ENCODE measurements at places on chromosomes 4 and X.

DNA sequence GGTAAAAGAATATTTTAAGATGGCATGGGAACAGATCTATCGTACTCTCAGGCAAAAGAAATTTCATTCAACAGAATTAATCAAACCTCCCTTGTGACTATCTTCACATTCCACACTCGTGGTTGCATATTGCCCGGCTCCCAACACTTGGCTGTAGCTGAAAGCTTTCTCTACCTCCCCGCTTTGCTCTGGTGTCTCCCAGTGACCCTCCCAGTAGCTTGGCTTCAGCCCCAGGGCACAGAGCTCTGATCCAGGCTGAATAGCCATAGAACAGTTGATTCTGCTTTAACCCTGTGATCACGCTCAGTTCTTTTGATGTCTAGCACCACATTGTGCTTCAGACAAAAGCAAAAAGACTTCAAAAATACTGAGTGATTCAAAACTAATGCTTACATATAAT, 24.6 kb downstream of the SLC7A11 start:
- no peak for DNase-seq

GRCh38 chr4:122826553-122827257, at the start of gene FGF2:
Gene FGF2, plus strand, starts transcription at chr4:122826831. Its CDS starts 344 bp downstream, at chr4:122827175.
- no peak for DNase-seq

DNA sequence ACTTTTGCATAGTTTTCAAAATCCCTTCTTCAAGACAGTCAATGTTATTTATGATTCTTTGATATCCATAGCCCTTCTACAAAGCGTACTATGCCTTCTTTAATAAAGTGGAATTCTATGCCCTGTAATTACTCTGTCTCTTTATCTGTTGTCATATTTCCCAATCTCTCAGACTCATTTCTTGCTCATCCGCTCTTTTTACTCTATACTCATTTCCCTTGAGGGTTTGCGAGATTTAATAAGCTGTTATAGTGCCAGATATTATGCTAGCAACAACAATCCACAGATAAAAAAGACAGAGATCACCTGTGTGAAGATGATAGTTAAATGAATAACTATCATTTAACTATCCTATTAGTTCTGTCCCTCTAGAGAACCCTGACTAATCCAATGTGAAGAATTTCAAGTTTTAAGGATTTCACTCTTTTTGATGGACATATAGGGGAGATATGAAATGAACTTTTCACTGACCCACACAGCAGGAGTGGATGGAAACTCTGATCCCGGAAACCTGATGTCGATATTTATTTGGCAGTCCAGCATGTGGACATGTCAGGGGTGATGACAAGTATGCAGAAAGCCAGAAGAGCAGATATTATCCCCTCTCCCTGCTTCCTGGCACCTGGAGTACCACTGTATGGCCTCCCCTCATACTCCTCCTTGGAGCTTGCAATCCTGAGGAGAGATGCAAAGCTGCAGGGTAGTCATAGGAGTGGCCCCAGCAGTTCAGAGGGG, 49.7 kb downstream of the TMEM156 start:
- no peak for DNase-seq

- DNase-seq: no peak
Observed at GRCh38 chr4:13985837-13986236, 358.3 kb upstream of the BOD1L1 start.

- no peak for DNase-seq
Observed at GRCh38 chr4:101171747-101172146, 175.6 kb downstream of the PPP3CA start.

DNA sequence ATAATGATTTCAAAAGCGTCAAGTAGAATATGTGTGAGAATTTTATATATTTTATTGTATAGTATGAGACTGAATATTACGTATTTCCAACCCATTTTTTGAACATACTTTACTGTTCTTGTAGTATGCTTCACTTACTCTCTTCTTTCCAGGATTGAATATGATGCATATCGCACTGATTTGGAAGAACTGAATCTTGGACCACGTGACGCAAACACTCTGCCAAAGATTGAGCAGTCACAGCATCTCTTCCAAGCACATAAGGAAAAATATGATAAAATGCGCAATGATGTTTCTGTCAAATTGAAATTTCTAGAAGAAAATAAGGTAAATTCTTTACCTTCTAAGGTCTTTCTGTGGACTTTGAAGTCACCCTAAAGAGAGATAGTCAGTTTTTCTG, 48.1 kb upstream of the FHDC1 start:
- no peak for DNase-seq

DNA sequence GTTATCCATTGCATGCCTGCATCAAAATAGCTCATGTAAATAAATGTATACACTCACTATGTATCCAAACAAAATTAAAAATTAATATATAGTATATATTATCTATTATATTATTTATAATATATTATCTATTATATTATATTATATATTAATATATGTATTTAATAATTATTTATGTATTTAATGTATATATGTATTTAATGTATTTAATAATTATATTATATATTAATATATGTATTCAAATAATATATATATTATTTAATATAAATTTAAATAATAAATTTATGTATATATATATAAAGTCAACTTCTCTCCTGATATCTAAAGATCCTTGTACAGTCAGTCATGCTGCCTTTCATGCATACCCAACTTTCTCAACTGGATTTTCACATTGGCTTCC, 82.4 kb downstream of the GPM6A start:
- no peak for DNase-seq

DNA sequence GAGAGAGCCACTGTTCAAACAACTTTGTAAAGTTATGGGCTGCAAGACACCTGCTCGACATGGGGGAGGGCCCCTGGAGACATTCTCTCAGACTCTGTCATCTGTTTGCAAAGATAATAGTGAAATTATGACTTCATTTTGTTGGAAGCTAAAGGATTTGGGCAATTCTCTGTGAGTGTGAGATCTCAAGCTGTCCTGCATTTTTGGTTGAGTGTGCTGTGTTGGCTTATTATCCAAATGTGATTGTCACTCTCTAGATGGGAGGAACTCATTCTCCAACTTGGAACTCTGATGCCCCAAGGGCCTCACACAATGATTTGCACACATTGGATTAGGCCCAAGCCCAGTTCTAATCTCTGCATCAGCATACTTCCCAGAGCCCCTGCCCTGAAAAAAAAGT, 63.7 kb downstream of the STK32B start:
- no peak for DNase-seq

GRCh38 chr4:84907145-84907544, 59.3 kb downstream of the WDFY3 start:
- DNase-seq: no peak

DNA sequence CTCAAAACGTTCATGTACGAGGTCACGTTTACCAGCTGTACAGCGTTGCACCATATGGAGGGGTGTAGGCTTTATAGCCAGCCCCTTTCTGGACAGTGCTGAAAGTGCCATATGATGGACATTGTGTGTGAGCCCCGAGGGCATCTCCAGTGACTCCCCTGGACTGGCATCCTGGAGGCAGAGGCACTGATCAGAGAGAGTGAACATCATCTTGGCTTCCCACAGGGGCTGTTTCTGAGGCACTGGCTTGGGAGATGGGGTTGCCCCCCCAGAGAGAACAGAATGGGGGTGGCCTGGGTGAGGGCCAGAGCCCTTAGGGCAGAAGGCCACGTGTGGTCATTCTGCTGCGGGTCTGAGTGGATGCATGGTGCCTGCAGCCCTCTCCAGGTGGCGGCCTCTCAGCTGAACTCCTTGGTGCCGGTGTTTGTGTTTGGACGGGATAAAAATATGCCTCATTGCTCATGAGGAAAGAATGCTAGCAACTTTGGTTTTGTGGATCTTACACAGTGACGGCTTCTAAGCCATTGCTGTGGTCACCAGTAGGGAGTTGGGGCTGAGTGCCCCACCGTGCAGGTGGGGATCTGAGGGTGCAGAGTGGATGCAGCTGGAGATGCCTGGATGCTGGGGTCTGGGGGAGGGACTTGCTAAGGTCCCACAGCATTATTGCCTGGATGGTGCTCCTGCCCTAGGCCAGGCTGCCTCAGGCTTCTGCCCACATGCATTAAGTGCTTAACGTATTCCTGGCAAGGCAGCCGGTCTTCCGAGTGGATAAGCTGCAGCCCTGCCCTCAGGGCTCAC, 3.4 kb downstream of the WFS1 start:
- DNase-seq: no peak

DNA sequence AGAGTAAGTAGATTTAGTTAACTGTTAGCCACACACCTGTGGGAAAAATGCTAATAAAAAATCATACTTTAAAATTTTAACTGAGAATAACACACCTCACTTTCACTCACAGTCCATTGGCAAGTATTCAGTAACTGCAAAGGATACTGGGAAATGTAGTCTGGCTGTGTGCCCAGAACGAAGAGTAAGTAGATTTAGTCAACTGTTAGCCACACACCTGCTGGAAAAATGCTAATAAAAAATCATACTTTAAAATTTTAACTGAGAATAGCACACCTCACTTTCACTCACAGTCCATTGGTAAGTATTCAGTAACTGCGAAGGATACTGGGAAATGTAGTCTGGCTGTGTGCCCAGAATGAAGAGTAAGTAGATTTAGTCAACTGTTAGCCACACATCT, 178.4 kb upstream of the NWD2 start:
- DNase-seq: no peak

DNA sequence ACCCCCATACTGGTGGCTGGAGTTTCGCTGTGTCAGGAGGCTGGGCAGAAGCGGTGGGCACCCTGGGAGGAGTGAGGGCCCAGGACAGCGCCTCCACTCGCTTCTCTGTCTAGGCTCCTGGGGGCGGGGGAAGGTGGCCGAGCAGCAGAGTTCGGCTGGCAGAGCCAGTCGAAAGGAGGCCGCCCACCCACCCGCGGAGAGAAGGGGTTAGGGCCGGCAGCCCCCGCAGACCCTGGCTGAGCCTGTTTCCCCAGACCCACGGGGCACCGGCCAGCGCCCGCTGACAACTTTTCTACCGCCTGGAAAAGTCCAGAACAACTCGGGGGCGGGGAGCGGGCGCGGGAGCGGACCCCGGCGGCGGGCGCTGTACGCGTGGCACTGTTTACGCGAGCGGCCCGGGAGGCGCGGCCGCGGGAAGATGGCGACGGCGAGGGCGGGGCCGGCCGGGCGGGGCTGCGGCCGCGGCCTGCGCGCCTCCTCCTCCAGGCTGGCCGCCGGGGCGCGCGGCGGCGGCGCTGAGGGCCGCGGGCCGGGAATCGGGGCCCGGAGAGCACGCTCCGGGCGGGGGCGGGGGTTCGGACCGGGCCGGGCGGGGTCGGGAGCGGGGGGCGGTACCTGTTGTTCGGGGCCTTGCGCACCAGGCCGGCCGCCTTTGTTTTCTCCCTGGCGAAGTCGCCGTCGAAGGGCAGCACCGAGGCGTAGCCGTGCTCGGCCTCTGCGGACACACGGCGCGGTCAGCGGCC, 628 bp downstream of the MXD4 start:
- peak; percentile 22 for DNase-seq

- no peak for DNase-seq
Observed at GRCh38 chr4:38979511-38980230, 52.5 kb downstream of the TMEM156 start.

DNA sequence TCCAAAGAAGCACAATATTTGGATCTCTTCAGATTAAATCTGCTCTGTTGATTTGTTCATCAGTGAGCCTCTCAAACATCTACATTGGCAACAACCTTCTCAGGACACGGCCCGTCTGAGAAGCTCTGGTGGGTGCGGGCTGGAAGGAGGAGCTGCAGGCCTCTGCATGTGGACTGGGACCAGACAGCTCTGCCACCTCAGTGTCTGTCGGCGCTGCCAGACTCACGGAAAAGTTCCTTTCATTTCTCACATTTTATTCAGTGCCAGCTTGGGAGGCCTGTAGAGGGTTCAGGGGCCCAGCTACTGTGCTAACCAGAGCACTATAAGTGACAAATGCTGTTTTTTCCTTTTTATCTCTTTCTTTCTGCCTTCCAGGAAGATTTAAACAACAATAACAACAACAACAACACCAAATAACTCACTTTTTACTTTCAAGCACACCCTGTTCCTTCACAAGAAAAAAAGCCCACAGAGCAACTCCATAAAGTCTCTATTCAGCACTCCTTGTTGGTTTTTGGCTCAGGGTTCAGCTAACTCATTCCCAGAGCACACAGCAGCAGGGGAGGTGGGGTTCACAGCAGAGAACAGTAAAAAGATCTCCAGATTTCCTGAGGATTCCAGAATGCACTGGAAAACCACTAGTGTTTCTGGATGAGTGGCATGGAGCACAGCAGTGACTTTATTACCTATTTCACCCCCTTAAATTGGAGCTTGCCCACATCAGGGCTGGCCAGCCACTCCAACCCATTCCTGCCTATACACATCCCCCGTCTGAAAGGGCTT, 23.2 kb upstream of the HOPX start:
- DNase-seq: no peak

GRCh38 chr4:121594796-121595526, 101.8 kb downstream of the ANXA5 start:
- no peak for DNase-seq

DNA sequence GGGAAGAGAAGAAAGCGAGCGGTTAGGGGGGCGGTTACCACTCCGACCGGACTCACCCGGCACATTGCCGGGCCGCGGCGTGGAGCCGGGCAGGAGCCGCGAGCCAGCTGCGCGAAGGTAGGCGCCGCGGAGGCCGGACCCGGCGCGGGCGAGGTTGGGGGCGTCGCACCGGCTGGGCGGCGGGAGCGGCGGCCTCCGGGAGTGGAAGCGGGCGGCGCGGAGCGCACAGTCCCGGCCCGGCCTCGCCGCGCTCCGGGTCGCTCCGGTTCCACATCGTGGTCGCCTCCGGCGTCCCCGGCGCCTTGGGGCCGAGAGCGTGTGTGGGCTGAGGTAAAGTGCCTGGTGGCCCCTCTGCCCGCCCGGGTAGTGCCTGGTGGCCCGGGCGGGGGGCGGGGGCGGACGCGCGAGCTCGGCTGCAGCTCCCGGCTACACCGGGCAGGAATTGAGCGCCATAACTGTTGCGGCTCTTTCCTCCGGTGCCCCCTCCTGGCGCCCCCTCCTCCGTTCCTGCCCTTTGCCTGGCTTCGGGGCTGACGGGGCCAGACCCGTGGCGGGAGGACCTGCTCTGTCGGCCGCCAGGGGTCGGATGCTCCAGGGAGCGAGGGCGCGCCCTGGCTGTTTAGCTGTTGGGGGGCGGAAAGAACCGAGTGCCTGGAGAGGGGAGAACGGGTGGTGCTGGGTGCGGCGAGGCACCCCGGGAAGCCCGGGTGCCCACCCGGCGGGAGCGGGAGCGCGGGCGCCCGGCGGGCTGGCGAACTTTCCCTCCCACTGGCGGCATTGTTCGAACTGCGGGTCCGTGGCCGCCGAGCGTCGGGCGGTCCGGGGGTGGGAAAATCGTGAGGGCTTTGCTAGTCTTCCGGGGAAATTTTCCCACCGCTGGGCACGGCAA, 626 bp downstream of the JADE3 start:
- no peak for DNase-seq

DNA sequence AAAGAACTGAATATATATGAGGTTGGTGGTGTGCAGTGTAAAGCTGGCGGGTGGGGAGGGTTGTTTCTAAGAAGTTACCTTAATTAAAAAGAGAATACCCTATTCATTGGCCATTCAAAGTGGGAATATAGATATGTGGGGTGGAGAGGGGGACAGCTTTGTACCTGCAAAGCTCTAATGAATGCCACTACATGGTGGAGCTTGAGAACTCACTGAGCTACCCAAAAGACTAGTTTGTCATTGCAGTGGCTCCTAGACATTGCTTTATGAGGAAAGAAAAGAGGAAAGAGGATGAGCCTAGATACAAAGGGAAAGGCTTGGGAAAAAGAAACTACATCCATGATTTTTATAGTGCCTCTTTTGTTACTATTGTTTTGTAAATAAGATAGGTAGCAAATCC, 209.9 kb upstream of the SPRY1 start:
- DNase-seq: no peak

All from stimulated activated CD8-positive, alpha-beta memory T cell treated with anti-CD3 and anti-CD28 coated beads, Interleukin-4, amount 100 ng/mL, for 1 hour (primary cell).